ENCODE measurements at places on chromosomes 3 and 15. TPM values are rescaled to one million over a fixed set of nuclear protein-coding genes. Genes with fewer than 3 reads are reported as not detected.

DNA sequence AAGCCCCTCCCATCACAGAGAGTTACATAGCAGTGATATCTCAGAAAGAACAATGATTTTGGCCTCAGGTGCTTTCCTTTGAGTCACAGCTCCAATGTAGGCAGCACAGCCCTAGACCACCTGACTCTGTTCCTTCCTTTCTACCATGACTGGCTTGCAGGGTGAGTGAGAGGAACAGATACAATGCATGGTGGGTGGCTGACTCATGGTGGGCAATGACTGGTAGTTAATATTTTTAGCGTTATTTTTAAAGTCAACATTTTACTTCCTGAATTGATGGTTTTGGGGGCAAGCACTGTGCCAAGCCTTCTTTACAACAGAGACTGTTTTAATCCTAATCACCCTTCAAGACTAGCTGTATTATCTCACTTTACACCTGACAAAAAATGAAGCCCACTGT lies 32.8 kb upstream of the ST3GAL6 start:
- peaks cover 6% of the 10 kb centered on the region for H3K4me1 ChIP-seq
- no peak overlapping the region for H3K27ac ChIP-seq
- H3K4me3 ChIP-seq, result no peak overlapping the region
- H3K27me3 ChIP-seq, result no peaks in the 10 kb centered on the region

GRCh38 chr15:99201408-99202175 lies 47.8 kb downstream of the TTC23 start:
- H3K4me3 ChIP-seq, result no peak overlapping the region
- H3K36me3 ChIP-seq, result peaks cover 21% of the 10 kb centered on the region
- DNase-seq, result no peak
- no peaks in the 10 kb centered on the region for H3K4me1 ChIP-seq
- H3K27ac ChIP-seq, result no peak overlapping the region

GRCh38 chr15:37616215-37616614 lies 318.2 kb upstream of the TMCO5A start:
- H3K36me3 ChIP-seq, result no peaks in the 10 kb centered on the region
- DNase-seq, result no peak
- H3K27ac ChIP-seq, result no peak overlapping the region
- no peaks in the 10 kb centered on the region for H3K4me1 ChIP-seq
- H3K27me3 ChIP-seq, result no peaks in the 10 kb centered on the region
- no peak overlapping the region for H3K4me3 ChIP-seq

GRCh38 chr3:69205385-69205784 lies 83.0 kb upstream of the LMOD3 start:
- DNase-seq, result no peak
- no peak overlapping the region for H3K4me3 ChIP-seq
- no peaks in the 10 kb centered on the region for H3K27me3 ChIP-seq
- H3K36me3 ChIP-seq, result peaks cover 47% of the 10 kb centered on the region
- H3K27ac ChIP-seq, result no peak overlapping the region

- H3K4me3 ChIP-seq, result no peak overlapping the region
- H3K27me3 ChIP-seq, result no peaks in the 10 kb centered on the region
- no peak for DNase-seq
- H3K27ac ChIP-seq, result no peak overlapping the region
These were observed 357.7 kb downstream of the OTOL1 start for GRCh38 chr3:161854232-161854771.

- no peaks in the 10 kb centered on the region for H3K27me3 ChIP-seq
- no peak for DNase-seq
- no peak overlapping the region for H3K27ac ChIP-seq
- H3K36me3 ChIP-seq, result peaks cover 9% of the 10 kb centered on the region
These were observed 22.4 kb downstream of the B3GNT5 start for GRCh38 chr3:183275418-183275817.

GRCh38 chr3:107727102-107727501 lies 204.3 kb downstream of the BBX start:
- no peaks in the 10 kb centered on the region for H3K4me1 ChIP-seq
- H3K27me3 ChIP-seq, result no peaks in the 10 kb centered on the region
- peaks cover 15% of the 10 kb centered on the region for H3K36me3 ChIP-seq
- H3K27ac ChIP-seq, result no peak overlapping the region
- H3K4me3 ChIP-seq, result no peak overlapping the region

CX3CR1 gene
- total RNA-seq, result 14.1 TPM

EFCAB12 gene
- 4.8 TPM for total RNA-seq

Data from lower lobe of right lung (tissue), 2 donors.